ENCODE measurements at places on chromosomes 3 and 15. TPM values are rescaled to one million over a fixed set of nuclear protein-coding genes. Genes with fewer than 3 reads are reported as not detected.

Gene COL6A6
- under 0.01 TPM for total RNA-seq

Gene BFSP2
- total RNA-seq, result not detected

Gene EBLN2
- total RNA-seq, result 6.6 TPM

Gene CXCR6
- total RNA-seq, result not detected

Gene FES
- 25.7 TPM for total RNA-seq

Gene ACOX2
- 13.1 TPM for total RNA-seq

Gene GOLGA8Q
- 1.1 TPM for total RNA-seq

Gene DNAH12
- under 0.01 TPM for total RNA-seq
